ENCODE measurements at places on chromosomes 13 and 19.

GRCh38 chr13:31814536-31814935 is 75.2 kb downstream of the RXFP2 start:
- DNase-seq = no peak

DNA sequence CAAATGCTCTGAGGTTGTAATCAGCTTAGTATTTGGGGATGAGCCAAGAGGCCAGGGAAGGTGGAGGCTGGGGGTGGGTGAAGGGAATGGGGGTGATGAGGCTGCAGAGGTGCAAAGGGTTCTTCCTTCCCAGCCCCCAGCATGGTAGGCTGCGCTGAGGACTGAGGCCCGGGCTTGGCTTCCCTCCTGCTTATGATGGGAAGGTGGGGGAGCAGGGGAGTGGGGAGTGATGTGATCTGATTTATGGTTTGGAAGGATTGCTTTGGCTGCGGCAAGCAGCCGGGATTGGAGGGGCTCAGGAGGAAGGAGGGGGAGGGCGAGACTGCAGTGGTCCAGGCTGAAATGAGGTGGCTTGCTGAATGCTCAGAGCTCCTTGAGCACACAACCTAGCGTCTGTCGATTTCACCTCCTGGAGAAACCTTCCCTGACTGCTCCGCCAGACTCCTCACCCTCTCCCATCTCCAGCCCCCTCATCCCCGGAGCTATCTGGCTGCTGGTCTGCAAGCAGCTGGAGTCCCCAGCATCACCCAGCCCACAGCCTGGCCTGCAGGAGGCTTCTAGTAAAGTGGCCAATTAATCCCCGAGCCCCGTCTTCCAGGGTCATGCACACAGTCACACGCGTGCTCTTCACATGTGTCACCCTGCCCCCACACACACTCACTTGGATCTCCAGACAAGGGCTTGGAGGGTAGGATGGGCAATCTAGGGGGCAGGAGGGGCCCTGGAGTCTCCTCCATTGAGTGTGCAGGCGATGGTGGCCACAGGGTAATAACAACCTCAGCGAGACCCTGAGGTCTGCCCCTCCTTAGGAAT is 757 bp upstream of the CLEC11A start:
- DNase-seq = no peak

DNA sequence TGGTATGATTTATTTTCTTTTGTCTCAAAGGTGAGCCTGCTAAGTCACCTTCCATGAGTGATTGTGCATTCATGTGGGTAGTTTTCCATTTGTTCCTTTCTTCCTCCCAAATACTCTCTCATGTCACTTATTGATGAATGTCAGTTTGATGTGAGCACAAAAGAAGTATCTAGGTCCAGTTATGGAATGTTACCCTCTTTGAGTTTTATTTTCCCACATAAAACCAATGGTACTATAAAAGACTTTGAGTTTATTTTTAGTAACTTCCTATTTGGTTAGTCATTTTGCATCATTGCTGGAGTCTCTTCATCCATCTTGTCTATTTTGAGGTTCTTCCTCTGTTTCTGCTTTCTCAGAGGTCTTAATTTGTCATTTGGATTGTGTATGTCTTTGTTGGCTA is 321.3 kb downstream of the GPC6 start:
- no peak for DNase-seq

DNA sequence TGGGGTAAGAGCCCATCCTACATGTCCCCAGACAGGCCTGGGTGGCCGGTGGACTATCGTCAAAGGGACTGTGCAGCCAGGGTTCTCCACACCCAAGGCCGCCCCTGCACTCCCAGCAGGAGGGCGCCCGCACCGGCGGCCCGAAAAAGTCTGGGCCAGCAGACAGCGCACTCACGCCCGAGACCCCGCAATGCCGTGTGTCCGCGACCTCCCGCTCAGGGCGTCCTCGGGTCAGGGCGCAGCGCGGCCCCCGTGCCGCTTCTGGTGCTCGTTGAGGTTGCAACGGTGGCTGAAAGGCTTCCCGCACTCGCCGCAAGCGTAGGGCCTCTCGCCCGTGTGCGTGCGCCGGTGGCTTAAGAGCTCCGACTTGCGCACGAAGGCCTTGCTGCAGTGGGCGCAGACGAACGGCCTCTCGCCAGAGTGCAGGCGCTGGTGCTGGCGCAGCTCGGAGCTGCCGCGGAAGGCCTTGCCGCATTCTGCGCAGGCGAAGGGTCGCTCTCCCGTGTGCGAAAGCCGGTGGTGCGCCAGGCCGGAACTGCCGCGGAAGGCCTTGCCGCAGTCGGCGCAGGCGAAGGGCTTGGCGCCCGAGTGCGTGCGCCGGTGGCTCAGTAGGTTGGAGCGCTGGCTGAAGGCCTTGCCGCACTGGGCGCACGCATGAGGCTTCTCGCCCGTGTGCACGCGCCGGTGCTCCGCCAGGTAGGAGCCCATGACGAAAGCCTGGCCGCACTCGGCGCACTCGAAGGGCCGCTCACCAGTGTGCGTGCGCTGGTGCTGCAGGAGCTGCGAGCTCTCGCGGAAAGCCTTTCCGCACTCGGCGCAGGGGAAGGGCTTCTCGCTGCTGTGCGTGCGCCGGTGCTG is 2.8 kb upstream of the A1BG start:
- no peak for DNase-seq

All from GM18507 (cell line).